ENCODE measurements at places on chromosomes 12 and 14. TPM values are rescaled to one million over a fixed set of nuclear protein-coding genes. Genes with fewer than 3 reads are reported as not detected.

- no peak for DNase-seq
Observed at GRCh38 chr12:46390304-46390703, 17.7 kb upstream of the SLC38A2 start.

DNA sequence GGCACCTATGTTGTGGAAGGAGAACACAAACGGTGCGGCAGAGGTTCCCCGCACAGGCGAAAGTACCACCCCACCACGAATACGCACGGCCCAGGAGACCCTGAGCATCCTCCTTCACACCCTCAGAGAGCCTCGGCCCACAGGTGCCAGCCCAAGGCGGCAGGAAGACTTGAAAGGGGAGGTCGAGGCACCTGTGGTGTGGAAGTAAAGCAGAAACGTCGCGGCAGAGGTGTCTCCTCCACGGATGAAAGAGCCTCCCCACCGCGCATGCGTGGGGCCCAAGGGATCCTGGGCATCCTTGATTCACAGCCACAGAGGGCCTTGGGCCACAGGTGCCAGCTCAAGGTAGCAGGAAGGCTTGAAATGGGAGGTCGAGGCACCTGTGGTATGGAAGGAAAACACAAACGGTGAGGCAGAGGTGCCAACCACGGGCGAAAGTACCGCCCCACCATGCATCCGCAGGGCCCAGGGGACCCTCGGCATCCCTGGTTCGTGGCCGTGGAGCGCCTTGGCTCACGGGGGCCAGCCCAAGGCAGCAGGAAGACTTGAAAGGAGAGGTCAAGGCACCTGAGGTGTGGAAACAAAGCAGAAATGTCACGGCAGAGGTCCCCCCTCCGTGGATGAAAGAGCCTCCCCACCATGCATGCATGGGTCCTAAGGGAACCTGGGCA is 380.1 kb downstream of the ALG10 start:
- DNase-seq: no peak

DNA sequence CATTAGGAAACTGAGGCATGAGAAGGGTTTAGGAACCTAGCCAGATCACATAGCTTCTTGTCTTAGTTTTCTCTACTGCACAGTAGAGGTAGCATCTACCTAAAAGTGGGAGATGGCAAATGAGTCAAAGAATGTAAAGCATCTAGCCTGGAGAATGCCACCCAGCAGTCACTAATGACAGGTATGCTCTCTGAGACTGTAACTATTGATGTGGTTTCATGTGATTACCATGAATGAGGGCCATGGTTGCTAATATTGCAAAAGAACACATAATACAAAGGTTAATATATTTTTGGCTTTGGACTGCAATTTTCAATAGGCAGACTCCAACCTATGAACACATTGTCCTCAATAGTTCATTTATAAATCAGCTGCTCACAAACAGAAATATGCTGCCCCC is 389.9 kb downstream of the GRIN2B start:
- no peak for DNase-seq

DNA sequence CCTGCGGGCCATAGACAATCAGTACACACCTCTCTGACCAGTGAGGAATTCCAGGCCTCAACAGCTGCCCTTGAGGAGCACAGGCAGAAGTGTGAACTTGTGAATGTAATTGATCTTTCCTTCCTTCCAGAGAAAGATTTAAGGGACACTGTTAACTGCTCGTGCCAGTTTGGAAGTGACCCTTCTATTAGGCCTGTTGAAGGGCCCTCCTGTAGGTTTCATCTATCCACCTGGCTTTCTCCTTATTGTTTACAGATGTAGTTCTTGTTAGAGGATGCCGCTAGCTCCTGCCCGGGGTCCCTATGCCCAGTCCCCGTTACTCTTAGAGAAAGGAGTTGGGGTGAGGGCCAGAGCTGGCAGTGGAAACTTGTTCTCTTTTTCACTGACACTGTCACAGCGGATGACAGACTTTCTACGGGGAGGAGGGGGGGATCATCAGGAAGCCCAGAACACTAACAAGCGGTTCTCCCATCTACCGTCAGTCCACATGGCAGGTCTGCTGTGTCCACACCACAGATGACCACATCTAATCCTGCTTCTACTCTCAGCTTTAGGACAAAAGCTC is 42.6 kb downstream of the SH2B3 start:
- DNase-seq: peak; percentile 27

GRCh38 chr14:103123634-103124500 is 606 bp downstream of the TNFAIP2 start:
- no peak for DNase-seq

GRCh38 chr14:81400852-81401251 is 728 bp upstream of the STON2 start:
- DNase-seq: no peak

DNA sequence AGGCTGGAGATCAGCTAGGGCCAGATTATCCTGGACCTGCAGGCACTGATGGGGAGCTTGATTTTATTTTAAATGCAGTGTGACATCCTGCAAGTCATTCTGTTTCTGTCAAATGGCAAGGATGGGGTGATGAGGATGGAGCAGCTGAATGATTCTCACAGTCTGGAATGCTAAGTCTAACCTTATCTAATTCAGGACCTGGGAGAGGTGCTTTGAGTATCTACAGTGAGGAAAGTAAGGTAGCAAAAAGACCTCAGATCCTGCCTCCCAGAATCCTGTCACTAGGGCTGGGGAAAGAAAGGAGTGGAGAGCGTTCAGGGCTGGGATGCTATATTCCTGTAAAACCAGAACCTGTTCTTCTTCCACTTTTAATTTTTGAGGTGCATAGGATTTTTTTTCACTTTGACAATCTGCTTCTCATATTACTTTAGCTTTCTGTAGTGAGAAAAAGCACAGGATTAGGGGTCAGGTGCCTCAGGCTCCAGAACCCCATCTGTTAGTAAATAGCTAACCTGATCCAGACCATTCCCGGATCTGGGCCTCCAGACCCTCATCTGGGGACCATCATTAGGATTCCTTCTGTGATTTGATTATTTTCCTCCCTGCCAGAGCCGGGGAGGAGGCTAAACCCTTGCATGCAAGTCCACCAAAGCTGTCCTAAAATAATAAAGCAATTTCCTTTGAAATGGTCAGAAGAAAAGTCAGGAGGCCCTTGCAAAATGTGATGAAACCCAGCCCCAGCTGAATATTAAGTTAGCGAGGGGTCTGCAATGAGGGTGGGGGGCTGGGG is 54.7 kb downstream of the ASCL1 start:
- DNase-seq: no peak

GRCh38 chr14:24339284-24340151 is at the start of gene RIPK3:
Gene RIPK3, minus strand, starts transcription at chr14:24339991. Its CDS starts 165 bp downstream, at chr14:24339826.
- peak; percentile 82 for DNase-seq

- no peak for DNase-seq
Observed at GRCh38 chr12:108102363-108102762, 26.7 kb upstream of the WSCD2 start.

- DNase-seq: no peak
Observed at GRCh38 chr12:30622509-30622908, 73.2 kb downstream of the IPO8 start.

GRCh38 chr12:1533602-1534304 is 60.6 kb downstream of the FBXL14 start:
- peak; percentile 40 for DNase-seq

- no peak for DNase-seq
Observed at GRCh38 chr14:34030864-34031263, 80.0 kb upstream of the EGLN3 start.

DNA sequence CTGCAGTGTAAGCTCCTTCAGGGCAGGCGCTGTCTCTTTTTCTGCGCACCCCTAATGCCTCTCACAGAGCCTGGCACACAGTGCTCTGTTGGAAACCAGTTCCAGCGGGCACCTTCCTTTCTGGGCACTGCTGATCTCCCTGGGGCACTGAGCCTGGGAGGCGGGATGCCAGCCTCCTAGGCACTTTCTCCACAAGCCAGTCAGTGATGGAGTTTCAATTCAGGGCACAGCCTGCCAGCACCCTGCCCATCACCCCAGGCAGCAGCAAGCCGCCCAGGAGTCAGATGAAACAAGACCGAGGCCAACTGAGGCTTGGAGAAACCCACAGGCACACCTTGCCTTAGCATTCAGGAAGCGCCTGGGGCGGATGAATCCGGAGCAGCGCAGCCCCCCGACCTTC is 5.7 kb upstream of the CTDSP2 start:
- DNase-seq: no peak

GRCh38 chr12:95978351-95978750 is 17.8 kb downstream of the HAL start:
- no peak for DNase-seq

GRCh38 chr14:31230573-31230958 is 23.0 kb upstream of the HECTD1 start:
- no peak for DNase-seq

DNA sequence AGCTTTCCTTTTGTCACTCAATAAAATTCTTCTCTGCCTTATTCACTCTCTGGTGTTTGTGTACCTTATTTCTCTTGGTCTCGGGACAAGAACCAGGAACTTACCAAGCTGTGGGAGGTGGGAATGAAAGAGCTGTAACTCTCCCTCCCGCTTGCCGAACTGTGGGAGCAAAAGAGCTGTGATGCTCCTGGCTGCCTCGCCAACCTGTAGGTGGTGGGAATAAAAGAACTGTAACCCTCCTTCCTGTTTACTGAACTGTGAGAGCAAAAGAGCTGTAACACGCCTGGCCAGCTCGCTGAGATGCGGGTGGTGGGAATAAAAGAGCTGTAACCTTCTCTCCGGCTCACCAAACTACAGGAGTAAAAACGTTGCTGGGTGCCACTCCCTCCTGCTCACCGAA is 314.1 kb upstream of the LRIG3 start:
- no peak for DNase-seq

DNA sequence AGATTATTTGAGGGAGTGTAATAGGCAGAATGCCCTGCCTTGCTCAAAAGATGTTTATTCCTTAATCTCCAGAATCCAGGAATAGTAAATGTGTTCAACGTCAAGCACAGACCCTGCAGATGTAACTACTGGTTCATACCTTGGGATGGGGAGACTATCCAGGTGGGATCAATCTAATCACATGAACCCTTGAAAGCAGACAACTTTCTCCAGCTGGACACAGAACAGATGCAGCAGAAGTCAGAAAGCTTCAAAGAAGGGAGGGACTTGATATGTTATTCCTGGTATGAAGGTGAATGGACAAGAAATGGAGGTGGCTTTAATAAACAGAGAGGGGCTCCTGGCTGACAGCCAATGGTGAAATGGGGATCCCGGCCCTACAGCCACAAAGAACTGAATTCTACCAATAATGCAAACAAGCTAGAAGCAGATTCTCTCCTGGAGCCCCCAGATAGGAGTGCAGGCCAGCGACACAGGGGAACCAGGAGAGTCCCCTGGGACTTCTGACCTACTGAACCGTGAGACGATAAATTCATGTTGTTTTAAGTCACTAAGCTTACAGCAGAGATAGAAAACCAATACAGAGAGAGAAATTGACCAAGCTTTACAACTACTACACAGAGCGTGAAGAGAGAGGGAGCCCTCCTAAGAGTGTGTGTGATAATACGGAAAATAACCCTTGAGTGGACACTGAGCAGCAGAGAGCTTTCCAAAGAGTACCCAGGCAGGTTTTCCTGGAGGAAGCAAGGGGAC is 133.5 kb upstream of the TMEM132C start:
- DNase-seq: no peak

- peak; percentile 19 for DNase-seq
Observed at GRCh38 chr12:111448846-111449790, 43.4 kb downstream of the SH2B3 start.

The KRT77 gene
- total RNA-seq: not detected

The ASCL1 gene
- not detected for total RNA-seq

The NXPH4 gene
- 1.4 TPM for total RNA-seq

The CNIH1 gene
- 49.2 TPM for total RNA-seq

The TMPRSS12 gene
- not detected for total RNA-seq

The MDP1 gene
- total RNA-seq: 4.2 TPM

The SLC35E3 gene
- total RNA-seq: 5.7 TPM
